HFFc6 (cell line): ENCODE measurements at places on chromosomes 4 and X.

- DNase-seq, result no peak
Measured at GRCh38 chr4:180721356-180721755, 1521.8 kb upstream of the TENM3 start.

GRCh38 chrX:22063284-22063683 is 31.2 kb downstream of the PHEX start:
- DNase-seq, result no peak

DNA sequence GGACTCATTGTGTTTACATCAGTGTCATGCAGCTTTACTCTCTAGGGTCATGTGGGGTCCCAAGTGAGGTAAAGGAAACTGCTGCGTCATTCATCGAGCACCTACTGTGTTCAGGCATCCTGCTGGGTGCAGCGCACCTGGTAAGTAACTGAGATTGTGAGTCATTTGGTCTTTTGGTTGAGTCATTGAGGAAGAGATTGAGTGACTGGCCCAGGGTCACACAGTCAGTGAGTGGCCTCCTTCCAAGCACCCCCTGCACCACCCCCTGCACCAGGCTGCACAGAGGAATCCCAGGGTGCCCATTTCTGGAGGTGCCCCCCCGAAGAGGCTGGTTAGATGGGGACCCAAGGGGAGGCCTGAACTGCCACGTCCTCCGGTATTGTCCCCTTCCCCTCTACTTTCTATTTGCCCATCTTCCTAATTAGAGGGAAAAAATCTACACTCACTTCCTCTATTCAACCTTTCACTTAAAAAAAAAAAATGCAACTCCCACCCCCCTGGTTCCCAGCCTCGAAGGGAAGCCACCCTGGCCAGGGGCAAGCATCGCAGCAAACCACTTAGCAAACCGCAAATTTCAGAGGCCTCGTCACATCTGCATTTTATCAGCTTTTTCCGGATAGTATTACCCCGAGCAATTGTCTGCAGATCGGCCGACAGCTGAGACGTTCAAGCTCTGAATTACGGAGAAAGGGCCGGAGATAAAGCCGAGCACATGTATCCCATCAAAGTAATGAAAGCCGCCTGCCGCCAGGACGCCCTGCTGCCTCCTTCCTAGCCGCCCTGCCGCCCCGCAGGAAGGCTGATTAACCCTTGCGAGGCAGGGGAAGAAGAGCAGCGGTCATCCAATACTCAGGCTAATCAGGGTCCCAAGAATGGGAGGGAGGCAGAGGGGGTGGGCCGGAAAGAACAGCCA is 96.3 kb upstream of the MSX1 start:
- peak; percentile 54 for DNase-seq

GRCh38 chr4:128513664-128514484 is 226.3 kb upstream of the PGRMC2 start:
- DNase-seq, result no peak

GRCh38 chrX:134803551-134804183 is 145.4 kb upstream of the PLAC1 start:
- no peak for DNase-seq

GRCh38 chr4:160082432-160083207 is 979.7 kb downstream of the RAPGEF2 start:
- DNase-seq, result no peak

DNA sequence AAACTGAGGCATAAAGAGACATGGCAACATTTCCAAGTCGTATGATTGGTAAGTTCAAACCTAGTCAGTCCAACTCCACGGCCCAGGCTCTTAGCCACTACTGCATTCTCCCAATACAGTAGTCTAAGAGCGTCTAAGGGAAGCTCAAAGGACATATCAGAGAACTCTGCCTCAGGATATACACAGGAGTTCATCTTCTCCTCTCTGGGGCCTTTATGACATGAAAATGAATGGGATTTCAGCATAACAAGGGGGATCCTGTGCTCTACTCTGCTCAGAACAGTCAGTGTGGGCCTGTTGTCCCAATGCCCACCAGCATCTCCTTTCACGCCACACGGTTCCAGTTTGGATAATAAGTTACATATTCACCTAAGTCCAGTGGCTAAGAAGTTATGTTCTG is 4.2 kb downstream of the GASK1B start:
- no peak for DNase-seq

GRCh38 chr4:187184508-187184907 is 460.9 kb upstream of the FAT1 start:
- DNase-seq, result no peak

GRCh38 chr4:69849969-69850368 is 10.0 kb downstream of the SULT1E1 start:
- no peak for DNase-seq

- DNase-seq, result peak; percentile 20
Measured at GRCh38 chrX:85084770-85085393, 81.2 kb downstream of the APOOL start.

DNA sequence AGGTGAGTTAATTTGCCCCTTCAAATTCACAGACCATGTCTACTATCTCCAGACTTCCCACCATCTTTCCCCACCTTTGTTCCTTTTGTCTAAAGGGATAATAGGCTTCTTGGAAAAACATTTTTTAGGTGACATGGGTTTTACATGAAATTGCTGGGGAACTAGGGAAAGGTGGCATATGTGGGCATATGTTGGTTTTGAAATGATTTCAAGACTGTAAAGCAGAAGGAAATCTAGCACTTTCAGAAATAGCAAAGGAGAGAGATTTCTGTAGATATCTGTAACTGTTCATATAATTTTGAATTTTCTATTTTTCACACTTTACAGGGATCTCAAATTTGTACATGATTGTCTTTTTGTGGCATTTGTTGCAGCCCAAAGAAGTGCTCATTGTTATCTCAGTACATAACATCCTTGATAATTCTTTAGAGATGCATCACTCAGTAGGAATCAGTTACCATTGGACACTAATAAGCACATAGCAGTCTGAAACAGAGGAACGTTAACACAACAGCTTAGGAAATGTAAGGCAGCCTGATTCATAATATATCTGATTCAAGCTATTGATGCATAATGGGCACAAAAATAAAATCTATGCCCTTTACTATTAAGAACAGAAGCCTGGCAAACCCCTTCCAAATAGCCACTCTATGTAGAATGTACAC is 659.7 kb downstream of the CENPC start:
- no peak for DNase-seq

GRCh38 chr4:10080589-10081217 is 35.9 kb downstream of the WDR1 start:
- no peak for DNase-seq

DNA sequence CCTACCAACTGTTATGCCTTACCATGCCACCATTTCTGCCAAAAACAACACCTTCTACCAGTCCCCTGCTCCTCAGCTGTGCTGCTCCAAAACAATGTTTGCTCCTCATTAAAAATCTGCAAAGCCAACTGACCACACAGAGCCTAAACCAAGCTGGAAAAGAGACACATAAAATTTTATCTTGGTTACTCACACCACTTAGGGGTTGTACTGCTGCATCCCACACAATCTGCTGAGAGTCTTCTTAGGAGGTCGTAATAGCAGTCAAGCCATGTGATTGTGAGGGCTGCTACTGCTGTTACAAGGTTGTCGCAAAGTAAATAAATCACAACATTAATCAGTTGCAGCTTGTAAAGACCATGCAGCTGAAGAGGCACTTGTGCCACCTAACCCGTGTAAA is 607.4 kb upstream of the FAM241A start:
- peak; percentile 68 for DNase-seq

- no peak for DNase-seq
Measured at GRCh38 chr4:180422989-180423711, 1820.1 kb upstream of the TENM3 start.

DNA sequence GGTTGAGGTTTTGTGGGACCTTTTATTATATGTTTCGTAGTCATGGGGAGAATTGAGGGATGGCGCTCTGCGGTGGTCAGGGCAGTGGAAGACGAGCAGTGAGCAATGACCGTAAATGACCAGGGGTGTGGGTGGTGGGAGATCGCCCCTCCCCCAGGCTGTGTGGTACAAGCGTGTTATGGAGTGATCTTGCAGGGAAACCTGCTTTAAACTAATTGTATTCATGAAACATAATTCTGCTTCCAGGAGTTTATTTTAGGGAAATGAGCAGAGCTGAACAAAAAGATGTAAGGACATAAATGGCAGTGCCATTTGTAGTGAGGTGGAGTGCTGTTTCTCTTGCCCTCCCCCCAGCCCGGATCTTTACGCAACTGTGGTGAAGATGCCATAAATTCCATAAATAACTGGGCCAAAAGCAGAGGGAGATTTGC is 20.2 kb downstream of the GYG2 start:
- DNase-seq, result no peak

- DNase-seq, result no peak
Measured at GRCh38 chr4:154389148-154389547, 102.5 kb downstream of the DCHS2 start.

GRCh38 chr4:76585897-76586360 is 150.9 kb downstream of the SHROOM3 start:
- DNase-seq, result no peak

GRCh38 chr4:14749910-14750309 is 252.4 kb upstream of the CPEB2 start:
- DNase-seq, result no peak

DNA sequence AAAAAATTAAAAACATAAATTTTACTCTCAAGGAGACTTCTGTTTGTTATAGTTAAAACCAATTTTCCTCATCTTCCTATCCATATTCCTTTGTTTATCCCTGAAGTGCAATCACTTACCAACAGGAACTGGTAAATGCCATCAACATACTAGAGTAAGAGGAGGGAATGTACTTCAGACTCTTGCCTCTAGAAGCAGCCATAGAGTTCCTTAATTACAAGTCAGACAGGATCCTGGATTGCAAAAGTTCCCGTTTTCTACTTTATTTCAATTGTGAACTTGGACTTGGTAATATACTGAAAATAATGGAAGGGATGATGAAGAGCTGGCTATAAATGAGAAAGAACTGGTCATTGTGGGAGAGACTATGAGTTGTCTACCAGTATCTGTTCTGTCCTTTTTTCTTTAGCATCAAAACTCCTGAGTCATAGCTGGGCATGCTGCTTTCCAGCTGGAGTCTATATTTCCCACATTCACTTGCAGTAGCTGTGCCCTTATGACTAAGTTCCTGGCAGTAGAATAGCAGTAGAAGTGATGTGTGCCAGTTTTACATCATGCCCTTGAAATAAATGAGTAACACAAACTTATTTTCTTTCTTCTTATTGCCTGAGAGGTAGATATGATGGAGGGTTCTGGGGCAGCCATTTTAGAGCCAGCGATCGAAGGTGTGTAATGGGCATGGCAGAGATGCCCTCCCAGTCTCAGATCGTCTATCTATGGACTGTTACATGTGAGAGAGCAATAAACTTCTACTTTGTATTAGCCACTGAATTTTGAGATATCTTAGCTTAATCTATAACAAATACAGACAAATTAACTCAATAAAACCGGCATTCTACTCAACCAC is 26.8 kb upstream of the SPARCL1 start:
- DNase-seq, result peak; percentile 78

DNA sequence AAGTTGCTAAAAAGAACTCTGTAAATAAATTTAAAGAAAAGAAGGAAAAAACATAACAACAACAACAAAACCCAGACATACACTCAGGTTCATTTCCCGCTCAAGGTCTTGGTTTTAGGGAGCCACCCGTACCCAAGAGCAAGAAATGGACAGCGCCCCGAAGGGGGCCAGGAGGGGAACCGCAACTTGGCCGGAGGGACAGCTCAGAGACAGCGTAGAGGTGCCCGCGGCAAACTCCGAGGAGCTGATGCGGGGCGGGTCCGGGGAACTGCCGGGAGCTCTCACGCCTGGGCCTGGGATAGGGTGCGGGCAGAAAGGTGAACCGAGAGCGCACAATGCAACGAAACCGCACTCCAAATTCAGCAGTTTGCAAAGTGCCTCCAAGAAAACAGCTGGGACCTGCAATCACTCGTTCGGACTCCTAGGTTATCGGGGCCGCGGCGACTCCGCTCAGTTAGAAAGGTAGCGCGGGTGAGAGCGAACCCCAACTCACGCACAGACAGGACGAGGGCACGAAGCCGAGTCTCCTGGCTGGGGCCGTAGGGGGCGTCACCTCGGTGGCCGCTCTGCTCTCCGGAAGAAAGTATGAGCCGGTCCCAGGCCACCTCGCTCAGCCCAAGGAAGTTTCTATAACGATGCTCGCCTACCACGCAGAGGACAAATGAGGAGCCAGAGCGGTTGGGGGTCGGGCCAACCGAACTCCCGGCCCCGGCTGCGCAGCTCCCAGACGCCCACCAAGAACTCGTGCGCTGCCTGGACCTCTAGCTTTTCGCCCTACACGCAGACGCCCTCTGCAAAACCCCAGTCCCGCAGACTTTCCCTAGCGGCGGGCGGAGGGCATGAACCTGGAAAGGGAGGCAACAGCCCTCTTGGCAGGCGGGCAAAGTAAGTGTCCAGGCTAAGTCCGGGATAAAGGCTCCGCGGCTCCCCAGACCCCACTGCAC is 1.4 kb downstream of the NDNF start:
- DNase-seq, result peak; percentile 19

DNA sequence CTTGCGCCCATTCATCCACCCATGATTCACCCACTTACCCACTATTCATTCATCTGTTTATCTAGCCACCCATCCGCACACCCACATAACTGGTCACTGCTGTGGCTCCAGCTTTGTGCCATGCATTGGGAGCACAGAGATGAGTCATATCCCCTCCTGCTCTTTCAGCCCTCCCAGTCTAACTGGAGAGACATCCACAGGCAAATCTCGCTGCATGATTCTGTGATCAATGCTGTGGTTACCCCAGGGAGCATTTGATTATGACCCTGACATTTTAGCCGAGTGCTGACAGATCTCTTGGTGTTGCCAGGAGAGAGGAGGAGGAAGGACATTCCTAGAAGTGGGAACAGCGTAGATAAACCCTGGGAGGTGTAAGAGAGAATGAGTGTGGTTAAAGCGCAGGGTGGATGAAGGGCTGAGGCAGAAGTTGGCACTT is 10.4 kb upstream of the PORCN start:
- peak; percentile 75 for DNase-seq

GRCh38 chr4:38667085-38667893 is 3.3 kb downstream of the KLF3 start:
- DNase-seq, result peak; percentile 94

DNA sequence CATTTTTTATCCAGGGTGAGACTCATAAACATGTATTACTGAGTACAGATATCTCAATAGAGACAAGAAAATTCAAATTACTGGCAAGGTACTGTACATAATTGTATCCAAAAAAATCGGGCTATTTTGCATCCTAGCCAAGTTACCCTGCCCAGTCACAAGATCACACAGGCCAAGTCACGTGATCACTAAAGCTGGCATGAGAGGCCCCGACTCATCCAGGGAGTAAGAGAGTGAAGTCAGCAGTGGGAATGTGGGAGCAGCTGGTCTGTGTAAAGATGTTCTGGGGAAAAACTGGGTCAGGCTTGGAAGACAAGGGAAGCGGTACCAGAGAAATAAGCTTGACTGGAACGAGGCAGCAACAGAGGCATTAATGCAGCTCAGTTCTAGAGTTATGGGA is 119.3 kb upstream of the STS start:
- DNase-seq, result no peak

- DNase-seq, result peak; percentile 66
Measured at GRCh38 chr4:55866973-55867574, 13.6 kb downstream of the EXOC1 start.
